NCI-H345 (cell line): ENCODE measurements at places on chromosomes 4 and X.

GRCh38 chr4:26160591-26160990 is 160.2 kb upstream of the RBPJ start:
- DNase-seq: no peak

- DNase-seq: peak; percentile 16
These were observed 95.7 kb upstream of the MAOA start for GRCh38 chrX:43560247-43560946.

DNA sequence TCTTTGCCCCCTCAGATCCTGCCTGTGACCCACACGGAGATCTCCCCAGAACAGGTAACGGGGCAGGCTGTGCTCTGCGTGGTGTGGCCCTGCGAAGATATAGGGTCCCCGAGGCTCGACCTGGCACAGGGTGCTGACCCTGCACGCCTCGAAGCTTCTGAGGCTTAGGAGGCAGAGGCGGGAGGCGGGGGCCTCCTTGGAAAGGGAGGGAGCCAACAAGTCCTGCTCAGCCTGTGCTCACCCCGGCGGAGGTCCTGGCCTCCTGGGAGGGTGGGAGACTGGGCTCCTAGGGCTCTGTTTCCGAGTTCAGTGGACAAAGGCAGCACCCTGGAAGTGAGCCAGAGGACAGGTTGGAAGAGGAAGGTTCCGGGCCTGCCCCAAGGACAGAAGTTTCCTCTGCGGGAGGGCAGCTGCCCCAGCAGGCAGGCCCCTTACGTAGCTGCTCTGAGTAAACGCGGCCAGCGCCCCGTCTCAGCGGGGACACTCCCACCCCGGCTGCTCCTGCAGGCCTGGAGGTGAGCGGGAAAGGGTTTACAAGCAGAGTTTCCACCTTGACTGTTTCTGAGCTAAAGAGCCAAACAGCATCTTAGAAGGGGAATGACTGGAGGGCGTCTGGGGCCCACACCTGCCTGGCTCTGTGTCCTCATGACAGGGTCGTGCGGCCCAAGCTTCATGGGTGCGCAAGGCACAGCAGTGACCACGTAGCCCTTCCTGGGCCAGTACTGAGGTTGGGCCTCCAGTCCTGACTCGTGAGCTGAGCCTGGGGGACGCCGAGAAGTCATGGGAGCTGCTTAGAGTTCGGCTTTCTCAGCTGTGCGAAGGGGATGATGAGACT is 16.1 kb downstream of the TMEM175 start:
- no peak for DNase-seq

- no peak for DNase-seq
These were observed 871.3 kb downstream of the RAB28 start for GRCh38 chr4:12612876-12613275.

DNA sequence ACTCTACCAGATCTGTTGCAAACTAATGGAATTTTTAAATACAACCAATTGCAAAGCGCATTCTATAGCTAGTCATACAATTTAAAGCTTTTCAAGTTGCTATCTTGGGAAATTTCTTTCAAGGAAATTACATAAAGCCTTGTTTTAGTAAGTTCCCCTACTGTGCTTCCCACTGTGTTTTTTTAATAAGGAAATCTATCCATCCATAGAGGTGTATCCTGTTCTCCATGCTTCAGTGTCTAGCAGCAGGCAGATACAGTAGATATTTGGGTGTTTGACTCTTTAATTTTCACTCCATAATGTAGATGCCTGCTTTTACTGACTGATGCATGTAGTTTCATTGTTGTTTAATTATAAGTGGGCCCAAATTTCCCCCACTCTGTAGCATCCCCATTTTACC is 171.6 kb upstream of the POU3F4 start:
- DNase-seq: no peak

- no peak for DNase-seq
These were observed 45.5 kb upstream of the HS3ST1 start for GRCh38 chr4:11474146-11474545.

DNA sequence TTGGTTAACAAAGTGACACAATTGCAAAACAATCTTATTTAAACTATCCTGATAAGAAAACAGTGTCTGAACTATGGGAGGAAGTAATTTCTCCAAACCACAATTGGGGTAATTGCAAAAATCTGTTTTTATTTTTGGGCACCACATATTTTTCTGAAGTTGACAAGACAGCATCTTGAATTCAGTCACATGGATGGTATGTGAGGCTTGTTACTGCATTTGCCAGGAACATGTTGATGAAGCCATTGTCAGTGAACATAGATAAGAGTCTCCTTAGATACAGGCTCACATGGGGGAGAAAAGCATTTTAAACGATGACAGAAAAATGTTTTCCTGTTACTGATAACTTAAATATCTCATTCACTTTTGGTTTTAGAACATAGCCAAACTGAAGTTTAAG is 5.5 kb upstream of the USP53 start:
- no peak for DNase-seq

DNA sequence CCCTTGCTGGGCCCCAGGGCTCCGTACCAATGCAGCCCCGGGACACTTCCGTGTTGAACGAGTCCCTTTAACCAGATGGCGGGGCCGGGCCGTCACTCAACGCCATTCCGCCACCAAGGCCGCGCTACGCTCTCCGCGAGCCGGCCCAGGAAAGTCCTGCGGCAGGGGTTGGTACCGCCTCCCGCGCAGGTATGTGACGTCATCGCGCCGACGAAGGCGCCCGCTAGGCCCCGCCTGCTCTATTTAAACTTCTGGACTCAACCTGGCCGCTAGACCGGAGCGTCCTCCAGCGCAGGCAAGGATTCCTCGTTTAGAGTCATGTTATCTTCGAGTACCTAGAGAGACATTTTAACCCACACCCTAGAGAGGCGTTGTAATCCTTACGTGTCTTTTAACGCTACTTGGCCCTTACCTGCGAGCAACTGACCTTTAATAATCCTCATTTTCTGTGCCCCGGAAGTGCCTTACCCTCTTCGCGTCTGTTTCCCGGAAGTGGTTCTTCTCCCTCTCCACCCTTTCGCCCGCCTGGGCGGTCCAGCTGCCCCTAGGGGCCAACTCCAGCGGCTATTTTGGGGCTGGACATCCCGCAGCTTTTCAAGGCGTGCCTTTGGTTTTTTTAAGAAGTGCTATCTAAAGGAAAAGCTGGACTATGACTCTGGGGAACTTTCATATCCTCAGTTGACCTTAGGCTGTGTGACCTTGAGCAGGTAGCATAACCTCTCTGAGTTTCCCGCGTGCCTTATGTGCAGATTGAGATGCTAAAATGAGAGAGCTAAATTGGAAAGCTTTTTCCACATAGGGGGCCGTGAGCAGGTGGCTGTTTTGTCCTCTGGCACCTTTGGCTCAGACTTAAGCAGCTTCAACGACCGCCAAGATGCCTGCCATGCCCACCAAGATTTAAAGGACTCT is at the start of gene PNPLA4:
TSS of gene PNPLA4 (minus strand) at position 155 of the 909 bp plus-strand sequence. CDS start 1,294 bp downstream, outside the sequence.
- no peak for DNase-seq

DNA sequence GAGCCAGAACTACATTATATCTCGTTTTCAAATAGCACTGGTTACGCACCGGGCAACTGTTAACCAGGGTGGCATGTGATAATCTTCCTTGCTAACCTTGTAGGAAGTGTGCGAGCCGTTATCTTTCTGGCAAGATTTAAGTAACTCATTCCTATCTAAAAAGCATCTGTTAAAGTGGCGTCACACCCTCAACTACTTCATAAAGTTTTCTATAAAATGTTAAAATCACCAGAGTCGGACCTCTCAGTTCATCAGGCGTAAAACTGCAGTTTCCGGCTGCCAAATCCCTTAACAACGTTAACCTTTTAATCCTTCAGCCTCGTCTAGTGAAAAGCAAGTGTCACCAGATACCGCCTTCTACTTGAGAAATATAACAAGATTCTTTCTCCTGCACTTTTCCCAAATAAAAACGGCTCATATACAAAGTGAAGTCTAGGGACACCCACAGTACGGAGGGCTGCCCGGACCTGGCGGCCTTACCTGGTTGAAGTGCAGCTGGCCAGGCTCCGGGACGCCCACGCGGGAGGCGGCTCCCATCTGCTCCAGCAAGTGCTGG is 1.2 kb downstream of the SLC39A8 start:
- no peak for DNase-seq

GRCh38 chr4:101630319-101630986 is 160.1 kb upstream of the BANK1 start:
- no peak for DNase-seq

- DNase-seq: no peak
These were observed 12.9 kb upstream of the IL13RA1 start for GRCh38 chrX:118714521-118714920.

DNA sequence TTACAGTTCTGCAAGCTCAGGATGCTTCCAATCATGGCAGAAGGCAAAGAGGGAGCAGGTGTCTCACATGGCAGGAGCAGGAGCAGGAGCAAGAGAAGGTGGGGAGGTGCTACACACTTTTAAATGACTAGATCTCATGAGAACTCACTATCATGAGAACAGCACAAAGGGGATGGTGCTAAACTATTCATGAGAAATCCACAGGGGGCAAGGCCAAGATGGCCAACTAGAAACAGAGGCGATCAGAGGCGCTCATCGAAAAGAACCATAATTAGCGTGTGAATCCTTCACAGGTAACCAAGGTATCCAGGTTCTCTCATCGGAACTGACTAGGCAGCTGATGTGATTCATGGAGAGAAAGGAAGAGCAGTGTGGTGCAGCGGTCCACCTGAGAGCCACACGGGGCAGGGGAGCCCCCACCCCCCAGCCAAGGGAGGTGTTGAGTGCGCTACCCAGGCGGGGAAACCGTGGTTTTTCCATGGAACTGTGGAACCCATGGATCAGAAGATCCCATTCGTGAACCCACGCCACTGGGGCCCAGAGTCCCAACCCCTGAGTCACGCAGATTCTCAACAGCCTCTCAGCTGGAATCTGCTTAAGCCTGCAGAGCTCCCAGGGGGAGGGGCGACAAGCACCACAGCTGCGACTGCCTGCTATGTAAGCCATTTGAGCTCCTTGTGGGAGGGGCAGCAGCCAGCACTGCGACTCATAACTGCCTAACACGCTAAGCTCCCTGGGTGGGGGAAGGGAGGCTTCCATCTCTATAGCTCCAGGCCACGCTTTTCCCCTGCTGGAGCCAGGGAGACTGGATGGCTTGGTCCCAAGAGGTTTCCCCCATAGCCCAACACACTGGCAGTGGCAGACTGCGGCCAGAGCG is 46.7 kb downstream of the FGF16 start:
- DNase-seq: peak; percentile 4

GRCh38 chr4:79281566-79282359 is 44.1 kb downstream of the NAA11 start:
- no peak for DNase-seq

- no peak for DNase-seq
These were observed 11.8 kb downstream of the MOB1B start for GRCh38 chr4:70914000-70914399.

- DNase-seq: no peak
These were observed 1.0 kb downstream of the CHRDL1 start for GRCh38 chrX:110794601-110795000.

DNA sequence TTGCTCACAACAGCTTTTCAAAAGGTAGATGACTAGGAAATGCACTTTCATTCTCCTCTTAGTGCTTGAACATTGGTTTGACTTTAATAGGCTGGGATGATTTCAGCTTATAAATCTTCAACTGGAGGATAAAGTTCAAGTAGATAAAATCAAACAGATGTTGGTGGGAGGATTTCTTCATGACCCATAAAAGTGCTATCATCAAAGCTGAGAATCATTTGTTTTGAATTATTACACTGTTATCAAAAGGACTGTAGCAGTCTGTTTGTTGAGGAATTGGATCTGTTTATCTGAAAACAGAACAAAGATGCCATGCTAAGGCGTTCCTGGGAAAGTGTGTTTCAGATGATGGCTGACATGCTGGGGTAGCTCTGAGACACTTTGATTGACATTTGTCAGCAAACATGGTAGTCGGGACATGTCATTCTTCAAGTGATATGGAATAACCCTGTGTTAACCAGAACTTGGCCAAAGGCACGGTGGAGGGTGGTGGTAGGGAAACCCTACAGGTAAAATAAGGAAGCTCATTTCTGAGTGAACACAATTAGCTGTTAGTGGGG is 304.0 kb upstream of the PITX2 start:
- no peak for DNase-seq

- no peak for DNase-seq
These were observed 38.1 kb upstream of the ZNF827 start for GRCh38 chr4:145976680-145977079.

- peak; percentile 61 for DNase-seq
These were observed 14.1 kb downstream of the RAB40AL start for GRCh38 chrX:102950908-102951866.

- no peak for DNase-seq
These were observed 467.7 kb downstream of the NKX6-1 start for GRCh38 chr4:84031401-84031800.

DNA sequence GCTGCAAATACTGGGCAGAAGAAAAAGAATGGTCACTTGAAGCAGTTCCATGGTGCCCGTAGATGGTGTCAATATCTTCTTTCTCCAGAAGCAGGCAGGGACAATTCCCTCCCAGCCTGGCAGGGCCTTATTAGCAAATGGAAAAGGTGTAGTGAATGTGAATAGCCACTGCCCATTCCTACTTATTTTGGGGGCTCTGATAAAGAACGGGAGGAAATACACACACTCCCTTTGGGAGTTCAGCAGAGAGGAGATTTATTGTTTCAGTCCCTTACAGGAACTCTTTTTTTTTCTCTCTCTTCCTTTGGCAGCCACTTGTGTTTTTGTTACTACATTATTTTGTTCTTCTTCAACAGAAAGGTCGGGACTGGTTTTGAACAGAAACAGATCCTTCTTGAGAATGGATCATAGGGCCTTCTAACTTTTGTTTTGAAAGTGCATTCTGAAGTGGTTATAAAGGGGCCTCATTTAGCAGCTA is at the start of gene EMCN:
TSS of gene EMCN (minus strand) at position 159 of the 478 bp plus-strand sequence. CDS start at position 51, 108 bp downstream.
- no peak for DNase-seq

DNA sequence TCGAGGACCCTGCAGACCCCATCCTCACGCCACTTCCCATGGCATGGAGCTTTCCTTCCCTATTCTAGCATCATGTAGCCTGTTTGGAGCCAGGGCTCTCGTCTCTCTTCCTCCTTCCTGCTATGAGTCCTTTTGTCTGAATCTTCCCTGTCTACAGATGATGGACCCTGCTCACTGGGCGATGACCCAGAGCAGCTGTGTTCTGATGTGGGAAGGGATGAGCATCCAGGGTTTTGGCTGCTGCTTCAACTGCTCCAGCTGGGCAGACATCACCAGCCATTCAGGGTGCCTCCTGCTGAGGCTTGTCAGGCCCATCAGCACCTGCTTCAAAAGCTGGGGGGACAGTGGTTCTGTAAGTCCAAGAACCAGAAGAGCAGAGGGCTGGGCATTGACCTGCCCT is 3.2 kb upstream of the CCKAR start:
- DNase-seq: no peak

DNA sequence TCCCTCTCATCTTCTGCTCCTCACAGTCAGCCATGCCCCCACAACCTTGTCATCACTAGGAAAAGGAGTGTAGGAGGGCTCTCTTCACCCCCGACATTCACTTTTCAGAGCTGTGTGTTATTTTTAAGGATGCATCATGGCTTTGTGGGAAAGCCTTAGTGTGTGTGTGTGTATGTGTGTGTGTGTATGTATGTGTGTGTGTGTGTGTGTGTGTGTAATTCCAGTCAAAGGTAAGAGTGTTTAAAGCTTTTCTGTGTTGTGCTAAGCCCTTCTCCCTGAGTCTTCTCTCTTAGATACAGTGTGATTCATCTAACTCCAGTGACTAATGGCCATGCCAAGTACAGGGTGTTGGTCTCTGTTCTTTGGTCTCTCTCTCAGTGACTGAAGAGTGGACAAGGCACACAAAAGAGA is 76.6 kb downstream of the CHIC2 start:
- no peak for DNase-seq

- DNase-seq: no peak
These were observed 19.4 kb downstream of the GABRA2 start for GRCh38 chr4:46370531-46370930.

- DNase-seq: no peak
These were observed 26.3 kb downstream of the MGARP start for GRCh38 chr4:139253713-139254112.
